ENCODE measurements at places on chromosomes 11 and 22.
A peak's percentile ranks its signal among the peaks of the same experiment; 100 is the strongest.

DNA sequence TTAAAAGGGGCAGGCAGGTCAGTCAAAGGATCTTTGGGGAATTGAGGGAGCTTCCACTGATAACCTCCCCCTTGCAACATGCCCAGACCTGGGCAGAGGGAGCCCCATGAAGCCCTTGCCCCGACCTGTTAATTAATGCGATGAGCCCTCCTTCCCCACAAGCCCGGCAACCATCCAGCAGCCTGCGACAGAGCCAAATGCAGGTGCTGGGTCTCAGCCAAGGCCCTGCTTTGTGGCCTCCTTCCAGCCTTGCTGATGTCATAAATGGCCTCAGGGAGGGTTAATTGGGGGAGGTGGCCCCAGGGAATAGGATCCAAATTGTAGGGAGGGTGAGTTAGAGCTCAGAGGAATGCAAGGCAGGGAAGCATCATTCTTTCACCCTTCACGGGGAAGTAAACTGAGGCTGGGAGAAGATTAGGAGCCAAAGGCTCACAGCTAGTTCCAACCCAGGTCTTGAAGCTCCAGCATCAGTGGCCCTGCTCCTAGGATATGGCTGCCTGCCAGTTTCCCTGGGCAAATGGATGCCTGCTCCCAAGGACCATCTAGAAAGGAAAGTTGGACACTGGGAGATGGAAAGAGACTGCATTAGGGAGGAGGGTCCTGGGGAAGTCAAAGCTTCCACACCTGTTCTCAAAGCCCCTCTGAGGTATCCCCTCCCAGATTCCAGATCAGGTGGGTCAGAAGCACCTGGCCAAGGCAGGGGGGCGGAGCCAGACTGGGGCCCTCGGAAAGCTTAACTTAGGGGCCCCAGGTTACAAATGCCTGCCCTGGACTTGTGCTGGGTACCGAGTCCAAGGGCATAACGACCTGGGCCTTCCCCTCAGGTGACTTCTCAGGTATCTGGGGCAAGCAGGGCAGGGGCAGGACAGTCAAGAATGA is 34.1 kb downstream of the LMO1 start:
- peak; percentile 8 for DNase-seq

DNA sequence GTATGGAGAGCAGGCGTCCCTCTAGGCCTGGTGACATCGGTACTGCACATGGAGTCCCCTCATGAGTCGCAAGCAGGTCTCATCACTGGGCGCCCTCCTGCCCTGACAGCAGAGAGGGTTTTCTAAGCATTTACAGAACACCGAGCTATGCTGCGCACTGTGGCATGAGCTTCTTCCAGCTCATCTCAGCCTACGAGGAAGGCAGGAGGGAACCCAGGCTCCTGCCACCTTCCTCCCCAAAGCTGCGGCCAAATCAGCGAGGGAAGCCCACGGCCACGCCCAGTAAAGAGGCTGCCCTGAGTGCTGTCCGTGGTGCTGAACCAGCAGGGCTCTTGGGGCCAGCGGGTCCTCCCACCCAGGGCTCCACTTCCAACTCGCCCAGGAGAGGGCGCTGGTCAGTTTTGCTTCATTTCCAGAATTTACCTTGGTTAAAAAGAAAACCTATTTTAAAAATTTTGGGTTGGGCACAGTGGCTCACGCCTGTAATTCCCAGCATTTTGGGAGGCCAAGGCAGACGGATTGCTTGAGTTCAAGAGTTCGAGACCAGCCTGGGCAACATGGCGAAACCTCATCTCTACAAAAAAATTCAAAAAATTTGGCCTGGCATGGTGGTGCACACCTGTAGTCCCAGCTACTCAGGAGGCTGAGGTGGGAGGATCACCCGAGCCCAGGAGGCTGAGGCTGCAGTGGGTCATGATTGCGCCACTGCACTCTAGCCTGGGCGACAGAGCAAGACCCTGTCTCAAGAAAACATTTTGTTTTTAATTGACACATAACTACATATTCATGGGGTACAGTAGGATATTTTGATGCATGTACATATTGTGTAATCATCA is 34.2 kb downstream of the PHF21B start:
- peak; percentile 77 for DNase-seq

GRCh38 chr11:2912498-2912897 is 16.7 kb downstream of the PHLDA2 start:
- DNase-seq: no peak

DNA sequence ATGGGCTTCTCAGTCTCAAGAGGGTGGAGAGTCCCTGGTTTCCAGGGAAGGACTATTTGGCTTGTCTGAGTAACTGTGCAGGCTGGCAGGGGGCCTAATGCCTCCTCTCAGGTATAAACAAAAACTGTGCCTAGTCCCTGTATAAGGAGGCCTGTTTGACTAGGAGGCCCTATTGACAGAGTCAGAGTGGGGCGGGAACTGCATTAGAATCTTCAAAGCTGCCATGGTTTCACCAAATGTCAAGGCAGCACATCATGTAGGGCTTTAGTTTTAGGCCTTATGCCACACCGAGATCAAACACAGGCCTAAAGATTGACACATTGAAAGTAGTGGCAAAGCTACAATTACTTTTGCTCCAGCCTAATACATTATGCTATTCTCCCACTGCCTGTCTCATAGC is 611.5 kb upstream of the B3GAT1 start:
- DNase-seq: no peak

GRCh38 chr11:69298267-69299022 is 4.5 kb downstream of the MYEOV start:
- no peak for DNase-seq

DNA sequence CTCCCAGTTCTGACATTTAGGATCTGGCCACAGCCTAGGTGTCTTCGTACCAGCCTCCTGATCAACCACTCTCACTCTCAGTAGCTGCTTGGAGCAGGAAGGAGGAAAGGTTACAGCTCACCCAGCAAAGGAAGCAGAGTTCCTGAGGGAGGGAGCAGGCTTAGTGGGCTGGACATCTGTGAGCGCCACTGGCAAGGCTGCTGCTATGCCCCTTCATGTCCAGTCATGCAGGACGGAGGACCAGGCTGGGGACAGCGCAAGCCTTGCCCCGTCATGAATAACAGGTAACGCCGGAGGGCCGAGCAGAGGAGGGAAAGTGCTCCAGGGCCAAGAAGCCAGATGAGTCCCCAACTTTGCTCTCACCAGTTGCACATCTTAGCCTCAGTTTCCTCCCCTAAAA is 25.8 kb downstream of the TPST2 start:
- DNase-seq: no peak

GRCh38 chr11:20501971-20502370 is 97.4 kb upstream of the SLC6A5 start:
- DNase-seq: no peak

- DNase-seq: no peak
Observed at GRCh38 chr22:29308148-29308790, 1.8 kb downstream of the GAS2L1 start.

DNA sequence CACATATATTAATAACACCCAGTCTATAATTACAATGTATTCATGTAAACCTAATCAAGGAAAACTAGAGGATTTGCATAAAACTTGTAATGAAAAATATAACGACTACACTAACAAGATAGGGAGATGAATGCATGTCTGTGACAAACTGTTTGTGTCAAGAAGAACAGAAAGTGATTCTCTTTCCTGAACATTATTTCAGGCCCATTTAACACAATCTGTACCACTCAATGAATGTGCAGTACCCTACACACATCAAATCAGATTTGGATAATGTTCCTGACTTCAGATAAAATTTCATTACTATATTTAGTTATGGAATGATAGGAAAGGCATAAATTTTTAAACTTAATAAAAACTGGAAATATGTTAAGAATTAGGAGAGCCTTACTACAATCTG is 93.1 kb downstream of the CADM1 start:
- no peak for DNase-seq

GRCh38 chr11:16440136-16440535 is 83.8 kb upstream of the SOX6 start:
- DNase-seq: no peak

DNA sequence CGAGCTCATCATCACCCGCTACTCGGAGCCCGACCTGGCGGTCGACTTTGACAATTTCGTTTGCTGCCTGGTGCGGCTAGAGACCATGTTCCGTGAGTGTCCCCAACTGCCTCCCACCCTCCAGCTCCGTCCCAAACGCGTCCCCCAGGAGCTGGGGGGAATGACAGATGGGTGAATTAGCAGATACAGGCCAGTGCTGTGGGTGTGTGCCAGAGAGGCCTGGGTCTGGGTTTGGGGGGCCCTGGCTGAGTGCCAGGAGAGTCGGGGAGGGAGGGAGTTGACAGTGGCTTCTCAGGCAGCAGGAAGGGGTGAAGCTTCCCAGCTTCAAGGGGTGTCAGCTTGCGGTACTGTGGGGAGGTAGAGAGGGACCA is 28.6 kb downstream of the CAPN1 start:
- DNase-seq: no peak

DNA sequence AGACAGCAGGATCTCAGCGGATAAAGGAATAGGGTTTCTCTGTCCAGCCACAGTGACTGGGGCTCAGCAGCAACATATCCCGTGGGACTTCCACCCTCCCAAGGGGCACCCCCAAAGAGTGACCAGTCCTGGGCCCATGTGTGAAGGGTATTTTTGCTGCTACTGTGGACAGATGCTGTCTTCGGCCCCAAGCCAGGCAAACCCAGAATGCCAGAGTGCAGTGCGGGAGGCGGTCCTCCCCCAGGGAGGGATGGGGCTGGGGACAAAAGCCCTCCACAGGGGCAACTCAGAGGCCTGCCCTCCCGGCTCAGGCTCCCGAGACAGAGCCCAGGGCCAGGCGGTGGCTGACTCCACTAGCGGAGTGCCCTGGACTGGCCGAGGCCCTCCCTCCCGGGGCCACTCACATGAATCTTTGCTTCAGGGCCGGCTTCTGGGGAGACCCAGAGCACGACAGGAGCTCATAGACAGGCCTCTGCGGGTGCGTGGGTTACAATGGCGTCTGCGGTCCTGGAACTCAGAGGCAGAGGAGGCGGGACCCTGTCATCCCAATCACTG is 34.7 kb upstream of the WNT7B start:
- DNase-seq: no peak

- DNase-seq: no peak
Observed at GRCh38 chr11:26847977-26848376, 126.1 kb upstream of the SLC5A12 start.

DNA sequence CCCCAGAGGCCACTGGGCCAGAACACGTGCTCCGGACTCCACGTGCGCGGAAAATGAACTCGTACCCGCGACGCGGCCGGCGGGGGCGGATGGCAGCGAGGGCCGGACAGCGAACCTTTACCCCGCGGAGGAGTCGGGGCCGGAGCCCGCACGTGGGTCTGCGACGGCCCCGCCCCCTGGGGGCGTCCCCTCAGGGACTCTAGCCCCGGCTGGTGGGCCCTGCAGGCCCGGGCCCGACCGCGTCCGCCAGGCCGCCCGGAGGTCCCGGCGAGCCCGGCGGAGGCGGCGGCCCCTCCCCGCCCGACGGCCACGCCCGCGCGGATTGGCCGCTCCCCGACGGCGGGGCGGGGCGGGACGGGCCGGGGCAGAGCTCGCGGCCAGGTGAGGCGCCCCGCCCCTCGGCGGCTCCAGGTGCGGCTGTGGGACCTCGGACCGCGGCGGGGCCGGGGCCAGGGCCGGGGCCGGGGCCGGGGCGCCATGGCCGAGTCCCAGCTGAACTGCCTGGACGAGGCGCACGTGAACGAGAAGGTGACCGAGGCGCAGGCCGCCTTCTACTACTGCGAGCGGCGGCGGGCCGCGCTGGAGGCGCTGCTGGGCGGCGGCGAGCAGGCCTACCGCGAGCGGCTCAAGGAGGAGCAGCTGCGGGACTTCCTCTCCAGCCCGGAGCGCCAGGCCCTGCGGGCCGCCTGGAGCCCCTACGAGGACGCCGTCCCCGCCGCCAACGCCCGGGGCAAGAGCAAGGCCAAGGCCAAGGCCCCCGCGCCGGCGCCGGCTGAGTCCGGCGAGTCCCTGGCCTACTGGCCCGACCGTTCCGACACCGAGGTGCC is at the start of gene FAM83F:
TSS of gene FAM83F (plus strand) at position 389 of the 827 bp plus-strand sequence. CDS start at position 478, 89 bp downstream.
- peak; percentile 54 for DNase-seq

GRCh38 chr11:35088676-35089075 is 50.3 kb upstream of the CD44 start:
- DNase-seq: no peak

All from glutamatergic neuron (in vitro differentiated cells).